Suprapubic skin (tissue), 4 donors: ENCODE measurements at places on chromosomes 7 and 10. TPM values are rescaled to one million over a fixed set of nuclear protein-coding genes. Genes with fewer than 3 reads are reported as not detected.

KIAA1217 gene
- total RNA-seq, result 59.2 TPM

UBE3C gene
- 66.2 TPM for total RNA-seq

CAV2 gene
- 99.9 TPM for total RNA-seq

GIMAP5 gene
- total RNA-seq, result 6.0 TPM

CHAT gene
- total RNA-seq, result not detected

EIF5AL1 gene
- not detected for total RNA-seq

MAT1A gene
- 6.2 TPM for total RNA-seq

- H3K4me1 ChIP-seq, result peaks cover 27% of the 10 kb centered on the region
- no peaks in the 10 kb centered on the region for H3K27me3 ChIP-seq
- H3K27ac ChIP-seq, result no peak overlapping the region
- H3K4me3 ChIP-seq, result no peak overlapping the region
- H3K36me3 ChIP-seq, result no peaks in the 10 kb centered on the region
- DNase-seq, result no peak
These were observed 2.4 kb downstream of the CD36 start for GRCh38 chr7:80640846-80641245.

DNA sequence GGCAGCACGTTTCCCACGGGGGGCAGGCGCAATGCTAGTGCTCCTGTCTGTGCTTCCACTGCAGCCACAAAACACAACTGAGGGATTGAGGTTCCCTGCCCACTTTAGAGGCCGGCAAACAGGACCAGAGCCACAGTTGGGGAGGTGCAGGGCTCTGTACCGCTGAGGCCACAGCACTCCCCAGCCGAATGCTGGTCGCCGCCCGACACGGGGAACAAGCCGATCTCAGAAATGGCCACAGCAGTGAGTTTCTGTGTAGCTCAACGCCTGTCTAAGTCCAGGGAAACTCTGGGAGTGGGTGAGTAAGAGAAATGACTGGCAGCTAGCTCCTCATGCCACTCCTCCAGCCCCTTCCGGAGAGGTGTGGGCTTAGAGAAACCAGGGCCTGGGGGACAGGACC lies 194.0 kb upstream of the VWC2 start:
- no peaks in the 10 kb centered on the region for H3K4me1 ChIP-seq
- no peaks in the 10 kb centered on the region for H3K36me3 ChIP-seq
- no peak overlapping the region for H3K4me3 ChIP-seq
- no peaks in the 10 kb centered on the region for H3K27me3 ChIP-seq
- no peak overlapping the region for H3K27ac ChIP-seq

DNA sequence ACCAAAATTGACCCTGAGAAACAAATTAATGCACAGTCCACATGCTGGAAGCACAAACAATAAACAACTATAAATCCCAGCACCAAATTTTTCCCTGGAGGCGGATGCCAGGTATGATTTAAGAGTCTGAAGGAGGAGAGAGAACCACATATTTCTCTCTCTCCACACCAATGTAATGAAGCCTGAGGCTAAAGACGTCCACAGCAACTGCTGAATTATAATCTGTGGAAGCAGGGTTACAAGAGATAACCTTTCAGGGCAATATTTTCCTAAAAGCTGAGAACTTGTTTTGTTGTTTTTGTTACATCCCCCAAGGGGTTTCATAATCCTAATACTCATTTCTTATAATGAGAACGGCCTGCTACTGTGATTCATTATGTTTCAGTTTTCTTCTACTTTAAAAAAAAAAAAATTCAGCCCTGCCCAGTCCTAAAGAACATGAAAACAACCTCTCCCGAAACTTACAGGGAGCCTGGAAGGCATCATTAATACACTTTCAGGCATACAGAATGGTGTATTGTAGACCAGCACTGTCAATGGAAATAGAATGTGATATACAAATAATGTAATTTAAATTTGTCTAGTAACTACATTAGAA lies 48.5 kb upstream of the ABLIM1 start:
- no peaks in the 10 kb centered on the region for H3K36me3 ChIP-seq
- peaks cover 10% of the 10 kb centered on the region for H3K4me1 ChIP-seq
- H3K27ac ChIP-seq, result no peak overlapping the region
- no peak for DNase-seq
- H3K4me3 ChIP-seq, result no peak overlapping the region

GRCh38 chr10:1102831-1103230 lies 46.6 kb downstream of the WDR37 start:
- no peak for DNase-seq
- H3K36me3 ChIP-seq, result peaks cover 84% of the 10 kb centered on the region
- H3K27me3 ChIP-seq, result no peaks in the 10 kb centered on the region
- no peak overlapping the region for H3K27ac ChIP-seq
- no peak overlapping the region for H3K4me3 ChIP-seq

DNA sequence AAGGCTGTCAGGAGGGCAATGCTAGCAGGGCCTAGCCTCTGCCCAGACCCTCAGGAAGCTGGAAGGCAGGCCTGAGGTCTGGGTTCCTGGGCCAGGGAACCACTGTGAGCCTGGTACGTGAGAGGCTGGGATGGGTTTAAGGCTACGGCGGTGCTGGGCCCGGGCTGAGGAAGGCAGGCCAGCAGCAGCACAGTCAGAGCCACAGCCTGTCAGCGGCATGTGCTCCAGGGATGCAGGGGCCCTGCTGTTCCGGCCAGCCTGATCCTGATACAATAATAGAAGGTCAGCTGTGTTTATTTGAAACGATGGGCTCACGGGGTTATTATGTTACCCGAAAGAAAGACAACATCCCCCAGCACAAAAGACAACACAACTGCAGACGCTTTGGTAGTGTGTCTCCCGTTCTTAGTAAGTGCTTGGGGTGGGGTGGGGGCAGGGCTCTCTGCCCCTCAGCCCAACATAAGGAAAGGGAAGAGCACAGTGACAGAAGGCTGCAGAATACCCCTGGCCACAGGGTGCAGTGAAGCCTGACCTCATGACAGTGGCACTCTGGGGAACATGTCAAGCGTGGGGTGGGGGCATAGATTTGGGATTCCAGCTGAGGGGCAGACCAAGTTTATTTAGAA lies 95.0 kb downstream of the COL13A1 start:
- H3K27me3 ChIP-seq, result no peaks in the 10 kb centered on the region
- no peaks in the 10 kb centered on the region for H3K36me3 ChIP-seq
- H3K27ac ChIP-seq, result peak overlapping the region; percentile 71
- no peak overlapping the region for H3K4me3 ChIP-seq
- peaks cover 29% of the 10 kb centered on the region for H3K4me1 ChIP-seq
- DNase-seq, result no peak

DNA sequence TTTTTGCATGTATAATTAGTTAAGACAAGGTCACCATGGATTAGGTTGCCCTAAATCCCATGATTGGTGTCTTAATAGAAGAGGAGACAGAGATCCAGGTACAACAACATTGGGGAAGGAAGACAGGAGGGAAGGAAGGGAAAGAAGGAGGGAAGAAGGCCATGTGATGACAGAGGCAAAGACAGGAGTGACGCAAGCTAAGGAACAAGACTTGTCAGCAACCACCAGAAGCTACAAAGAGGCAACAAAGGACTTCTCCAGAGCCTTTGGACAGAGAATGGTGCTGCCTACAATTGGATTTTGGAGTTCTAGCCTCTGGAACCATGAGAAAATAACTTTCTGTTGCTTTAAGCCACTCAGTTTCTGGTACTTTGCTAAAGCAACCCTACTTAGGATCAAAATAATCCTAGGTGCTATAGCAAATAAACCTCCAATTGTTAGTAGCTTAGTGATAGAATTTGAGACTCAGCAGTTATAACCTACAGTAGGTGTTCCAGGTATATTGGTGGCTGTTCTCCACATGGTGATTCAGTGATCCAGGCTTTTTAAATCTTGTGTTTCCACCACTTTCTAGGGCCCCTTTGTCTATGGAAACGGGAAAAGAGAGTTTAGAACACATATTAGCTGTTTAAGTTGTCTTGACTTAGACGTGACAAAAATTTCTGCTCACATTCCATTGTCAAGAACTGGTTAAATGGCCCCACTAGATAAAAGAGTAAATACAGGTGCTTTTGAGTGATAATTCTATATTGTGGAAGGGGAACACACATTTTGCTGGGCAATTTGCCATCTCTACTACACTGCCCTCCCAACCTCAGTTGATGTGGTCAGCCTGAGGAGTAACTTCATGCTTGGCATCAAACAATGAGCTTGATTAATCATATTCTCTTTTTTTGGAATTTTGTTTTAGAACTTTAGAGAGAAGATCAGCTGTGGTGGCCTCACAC lies 70.5 kb upstream of the SP4 start:
- H3K4me1 ChIP-seq, result no peaks in the 10 kb centered on the region
- DNase-seq, result no peak
- H3K27me3 ChIP-seq, result no peaks in the 10 kb centered on the region
- no peak overlapping the region for H3K4me3 ChIP-seq
- no peak overlapping the region for H3K27ac ChIP-seq

DNA sequence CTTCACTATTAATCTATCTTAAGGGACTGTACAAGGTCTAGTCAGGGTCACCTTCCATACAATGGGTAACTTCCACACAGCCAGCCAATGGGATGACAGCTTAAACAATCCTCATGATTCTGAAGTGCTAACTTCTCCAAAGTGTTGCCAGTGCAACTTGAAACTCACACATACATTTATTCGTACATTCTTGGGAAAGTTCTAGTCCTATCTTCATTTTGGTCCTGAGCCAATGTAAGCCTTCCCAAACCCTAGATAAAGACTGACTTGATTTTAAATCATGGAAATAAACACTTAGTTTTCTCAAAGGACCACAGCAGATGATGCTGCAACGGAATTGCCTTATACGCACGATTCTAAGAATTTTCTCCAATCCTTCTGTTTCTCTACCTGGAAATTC lies 117.5 kb upstream of the COL1A2 start:
- no peaks in the 10 kb centered on the region for H3K36me3 ChIP-seq
- H3K27me3 ChIP-seq, result no peaks in the 10 kb centered on the region
- no peaks in the 10 kb centered on the region for H3K4me1 ChIP-seq
- no peak for DNase-seq

DNA sequence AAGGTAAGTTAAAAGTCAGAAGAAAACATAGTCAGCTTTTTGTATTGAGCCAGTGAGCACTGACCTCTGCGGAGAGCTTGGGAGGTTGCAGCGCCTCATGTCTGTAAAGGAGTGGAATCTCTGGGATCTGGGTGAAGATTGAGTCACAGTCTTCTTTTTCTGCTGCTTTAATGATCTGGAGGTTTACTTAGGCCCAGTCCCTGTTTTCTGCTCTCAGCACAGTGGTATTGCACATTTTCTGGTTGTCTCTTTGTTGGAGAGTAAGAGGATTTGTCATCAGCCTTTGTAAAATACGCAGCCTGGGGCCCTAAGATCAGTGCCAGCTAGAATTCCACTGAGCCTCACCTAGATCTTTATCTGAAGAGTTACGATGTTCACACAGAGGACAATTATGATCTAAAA lies 58.3 kb upstream of the GJD4 start:
- H3K4me3 ChIP-seq, result no peak overlapping the region
- H3K27me3 ChIP-seq, result no peaks in the 10 kb centered on the region
- no peak for DNase-seq

DNA sequence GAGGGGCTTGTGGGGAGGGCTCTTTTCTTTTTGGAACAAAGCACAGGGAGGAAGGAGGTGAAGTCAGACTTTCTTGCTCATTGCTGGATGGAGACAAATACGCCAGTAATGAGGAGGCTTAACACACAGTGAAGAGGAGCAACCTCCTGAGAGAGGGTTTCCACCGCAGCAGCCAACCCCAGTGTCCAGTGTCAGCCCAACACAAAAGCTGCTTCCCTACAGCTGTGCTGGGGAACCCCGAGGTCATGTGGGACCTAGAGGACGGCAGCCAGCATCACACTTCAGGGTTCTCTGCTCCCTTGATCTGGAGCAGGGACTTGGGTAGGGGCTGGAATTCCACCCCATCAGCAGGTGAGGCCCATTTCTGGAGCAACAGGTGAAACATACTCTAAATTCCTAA lies 7.7 kb downstream of the BLNK start:
- H3K4me3 ChIP-seq, result no peak overlapping the region
- no peaks in the 10 kb centered on the region for H3K4me1 ChIP-seq
- no peak overlapping the region for H3K27ac ChIP-seq
- DNase-seq, result no peak

DNA sequence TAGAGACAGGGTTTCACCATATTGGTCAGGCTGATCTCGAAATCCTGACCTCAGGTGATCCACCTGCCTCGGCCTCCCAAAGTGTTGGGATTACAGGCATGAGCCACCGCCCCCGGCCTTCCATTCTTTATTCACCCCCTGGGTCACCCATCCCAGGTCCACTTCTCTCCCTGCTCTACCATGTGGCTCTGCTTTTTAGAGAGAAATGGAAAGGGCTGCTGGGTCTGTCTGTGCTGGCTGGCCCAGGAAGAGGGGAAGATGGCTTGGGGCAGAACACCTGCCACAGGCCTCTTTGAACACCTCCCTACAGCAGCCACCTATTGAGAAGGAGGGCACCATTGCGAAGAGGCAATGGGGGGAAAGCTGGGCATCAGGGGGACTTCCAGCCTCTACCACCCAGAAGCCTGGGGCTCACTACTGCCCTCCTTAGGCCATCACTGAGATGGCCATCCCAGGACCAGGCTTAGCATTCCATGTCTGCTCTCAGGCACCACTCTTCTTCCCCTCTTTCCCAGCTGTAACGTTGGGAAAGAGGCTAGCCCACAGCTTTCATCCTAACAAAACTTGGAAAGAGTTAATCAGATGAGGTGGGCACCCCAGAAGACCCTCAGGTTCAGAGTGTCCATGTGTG lies 256.3 kb downstream of the GRID1 start:
- H3K4me1 ChIP-seq, result no peaks in the 10 kb centered on the region
- DNase-seq, result no peak
- H3K4me3 ChIP-seq, result no peak overlapping the region
- no peaks in the 10 kb centered on the region for H3K36me3 ChIP-seq
- no peaks in the 10 kb centered on the region for H3K27me3 ChIP-seq

GRCh38 chr10:5800782-5801181 lies 12.5 kb downstream of the GDI2 start:
- no peak overlapping the region for H3K27ac ChIP-seq
- no peak for DNase-seq
- H3K4me1 ChIP-seq, result no peaks in the 10 kb centered on the region
- no peaks in the 10 kb centered on the region for H3K27me3 ChIP-seq

DNA sequence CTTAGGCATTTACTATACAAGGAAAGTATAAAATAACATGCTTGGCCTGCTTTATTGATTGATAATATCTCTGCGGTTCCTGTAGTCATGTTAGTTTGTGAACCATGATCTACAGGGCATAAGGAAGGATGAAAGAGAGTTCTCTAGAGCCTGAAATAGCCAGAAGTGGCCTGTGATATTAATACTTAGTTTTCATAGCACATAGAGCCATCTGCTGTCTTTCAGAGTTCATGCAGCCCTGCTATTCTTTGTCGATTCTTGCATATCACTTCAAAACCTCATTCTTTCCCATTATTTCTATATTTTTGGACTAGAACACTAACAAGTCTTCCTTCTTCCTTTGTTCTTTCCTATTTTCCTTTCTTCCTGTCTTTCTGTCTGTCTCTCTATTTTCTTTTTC lies 26.4 kb upstream of the PRKG1 start:
- no peaks in the 10 kb centered on the region for H3K4me1 ChIP-seq
- no peaks in the 10 kb centered on the region for H3K27me3 ChIP-seq
- no peaks in the 10 kb centered on the region for H3K36me3 ChIP-seq
- DNase-seq, result no peak

- H3K4me1 ChIP-seq, result peaks cover 5% of the 10 kb centered on the region
- no peaks in the 10 kb centered on the region for H3K27me3 ChIP-seq
These were observed 633.8 kb upstream of the IGFBP3 start for GRCh38 chr7:46554688-46555422.
